ENCODE measurements at places on chromosomes 4 and X. TPM values are rescaled to one million over a fixed set of nuclear protein-coding genes. Genes with fewer than 3 reads are reported as not detected.

DNA sequence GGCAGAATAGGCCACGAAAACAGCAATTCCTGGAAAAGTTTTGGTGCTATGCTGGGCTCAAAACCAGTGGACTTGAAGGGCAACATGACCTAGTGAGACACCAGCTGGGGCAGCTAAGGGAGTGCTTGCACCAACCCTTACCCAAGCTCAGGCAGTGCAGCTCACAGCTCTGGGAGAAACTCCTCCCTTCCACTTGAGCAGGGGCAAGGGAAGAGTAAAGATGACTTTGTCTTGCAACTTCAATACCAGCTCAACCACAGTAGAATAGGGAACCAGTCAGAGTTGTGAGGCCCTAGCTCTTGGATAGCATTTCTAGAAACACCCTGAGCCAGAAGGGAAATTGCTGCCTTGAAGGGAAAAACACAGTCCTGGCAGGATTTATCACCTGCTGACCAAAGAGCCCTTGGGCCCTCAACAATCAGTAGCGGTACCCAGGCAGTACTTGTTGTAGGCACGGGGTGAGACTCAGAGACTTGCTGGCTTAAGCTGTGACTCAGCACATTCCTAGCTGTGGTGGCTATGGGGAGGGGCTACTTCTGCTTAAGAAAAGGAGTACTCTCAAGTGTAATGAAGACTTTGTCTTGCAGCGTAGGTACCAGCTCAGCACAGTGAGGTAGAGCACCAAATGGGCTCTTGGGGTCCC, 19.7 kb upstream of the ABCG2 start:
- no peak for DNase-seq

DNA sequence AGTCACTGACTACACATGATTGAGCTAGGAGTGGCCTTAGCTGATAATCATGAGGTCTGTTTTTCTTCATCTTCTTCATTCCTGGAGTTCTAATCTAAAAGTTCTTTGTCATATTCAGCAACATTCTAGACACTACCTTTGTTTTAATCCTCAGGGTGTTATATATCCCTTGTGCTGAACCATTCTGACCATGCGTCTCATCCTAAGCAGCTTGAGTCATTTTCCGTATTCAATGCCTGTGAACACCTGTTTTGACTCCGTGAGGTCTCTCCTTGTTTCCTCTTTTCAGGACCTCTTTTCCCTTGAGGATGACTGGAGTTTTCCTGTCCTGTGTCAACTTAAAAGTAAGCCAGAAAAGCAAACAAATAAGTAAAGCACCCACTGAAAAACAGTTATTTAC, 597.9 kb downstream of the GBA3 start:
- DNase-seq, result no peak

DNA sequence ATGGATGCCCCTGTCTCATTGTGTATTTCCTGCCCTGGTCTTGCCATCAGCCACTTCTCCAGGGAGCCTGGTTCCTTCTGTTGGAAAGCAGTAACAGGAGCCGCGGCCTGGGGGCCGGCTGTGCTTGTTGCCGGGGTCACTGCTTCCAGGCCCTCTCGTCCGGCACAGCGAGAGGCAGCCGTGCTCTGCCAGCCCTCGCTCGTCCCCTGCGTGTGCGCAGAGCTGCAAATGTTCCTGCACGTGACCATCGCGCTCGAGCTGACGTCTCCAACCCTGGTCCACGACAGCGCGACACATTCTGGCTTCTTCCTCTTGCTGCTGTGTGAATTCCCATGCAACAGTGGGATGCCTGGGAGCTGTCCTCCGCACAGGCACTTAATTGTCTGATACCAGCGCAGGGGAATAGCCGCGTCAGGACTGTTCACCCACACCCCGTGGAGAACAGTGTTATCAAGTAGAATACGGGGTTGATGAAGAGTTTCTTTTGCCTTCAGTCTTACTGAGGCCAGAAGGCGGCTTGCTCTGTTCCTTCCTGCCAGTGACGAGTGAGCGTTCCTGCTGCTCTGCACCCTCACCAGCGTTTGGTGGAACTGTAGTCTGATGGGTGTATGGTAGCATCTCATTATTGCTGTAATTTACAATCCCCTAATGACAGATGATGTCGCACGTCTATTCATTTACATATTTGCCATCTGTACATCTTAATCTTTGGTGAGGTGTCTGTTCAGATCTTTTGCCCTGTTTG, 12.3 kb downstream of the PDE6B start:
- no peak for DNase-seq

DNA sequence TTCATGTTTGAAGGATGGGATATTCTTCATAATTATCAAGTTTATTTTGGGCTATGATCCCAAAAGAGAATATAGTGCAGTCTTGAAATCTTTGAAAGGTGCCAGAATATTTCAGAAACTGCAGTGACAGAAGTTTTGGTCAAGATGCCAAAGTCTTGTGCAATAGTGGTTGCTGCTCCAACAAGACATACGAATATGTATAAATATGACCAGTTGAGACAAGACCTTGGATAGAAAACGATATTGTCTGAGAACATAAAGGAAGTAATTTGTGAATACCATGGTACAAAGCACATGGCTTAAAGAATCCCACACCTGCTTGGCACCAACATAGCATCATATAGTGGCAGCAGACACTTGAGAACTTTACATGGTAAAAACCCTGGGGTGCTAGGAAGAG, 48.6 kb upstream of the AMELX start:
- DNase-seq, result peak; percentile 4

DNA sequence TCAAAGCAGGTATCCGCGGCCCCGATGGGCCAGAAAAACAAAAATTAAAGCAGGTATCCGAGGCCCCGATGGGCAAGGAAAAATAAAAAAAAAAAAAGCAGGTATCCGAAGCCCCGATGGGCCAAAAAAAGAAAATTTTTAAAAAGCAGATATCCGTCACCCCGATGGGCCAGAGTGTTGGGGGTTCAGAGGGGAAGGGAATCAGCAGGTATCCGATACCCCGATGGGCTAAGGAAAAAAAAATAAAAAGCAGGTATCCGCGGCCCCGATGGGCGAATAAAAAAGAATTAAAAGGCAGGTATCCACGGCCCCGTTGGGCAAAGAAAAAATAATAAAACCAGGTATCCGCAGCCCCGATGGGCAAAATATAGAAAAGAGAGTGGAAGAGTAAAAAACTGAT, 289.0 kb downstream of the CHIC1 start:
- DNase-seq, result no peak

Gene MAGEB17
- total RNA-seq, result not detected

Gene MAMLD1
- 4.2 TPM for total RNA-seq

DNA sequence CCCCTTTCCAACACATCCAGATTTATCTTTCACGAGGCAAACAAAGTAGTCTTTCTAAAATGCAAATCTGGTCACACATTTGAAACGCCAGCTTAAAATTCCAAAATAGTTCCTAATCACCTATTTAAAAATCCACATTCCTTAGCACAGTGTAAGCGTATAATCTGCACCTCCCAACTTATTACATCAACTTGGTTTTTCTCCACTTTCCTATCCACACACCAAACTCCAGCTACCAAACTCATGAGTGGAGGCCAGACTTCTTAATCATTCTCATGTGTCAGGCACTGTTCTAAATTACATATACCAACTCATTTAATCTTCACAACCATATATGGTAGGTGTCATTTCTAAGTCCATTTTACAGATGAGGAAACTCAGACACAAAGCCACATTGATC, 33.8 kb downstream of the ENOX2 start:
- no peak for DNase-seq

Gene CTAG1A
- total RNA-seq, result not detected

Gene XAGE1A
- not detected for total RNA-seq

GRCh38 chr4:93384887-93385286, 443.7 kb upstream of the ATOH1 start:
- DNase-seq, result no peak

Gene ETNPPL
- 18.4 TPM for total RNA-seq

DNA sequence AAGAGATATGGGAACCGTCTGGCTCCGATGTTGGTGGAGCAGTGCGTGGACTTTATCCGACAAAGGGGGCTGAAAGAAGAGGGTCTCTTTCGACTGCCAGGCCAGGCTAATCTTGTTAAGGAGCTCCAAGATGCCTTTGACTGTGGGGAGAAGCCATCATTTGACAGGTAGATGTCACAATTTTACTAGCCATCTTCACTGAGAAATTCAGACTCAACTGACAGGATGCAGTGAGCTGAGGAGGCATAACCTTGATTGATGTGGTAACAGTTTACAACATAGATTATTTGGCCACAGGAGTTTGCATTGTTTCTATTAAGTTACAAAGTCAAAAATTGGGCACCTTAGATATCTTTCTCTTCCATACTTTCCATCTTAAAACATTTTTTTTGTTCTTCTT, 417.7 kb downstream of the MAPK10 start:
- no peak for DNase-seq

DNA sequence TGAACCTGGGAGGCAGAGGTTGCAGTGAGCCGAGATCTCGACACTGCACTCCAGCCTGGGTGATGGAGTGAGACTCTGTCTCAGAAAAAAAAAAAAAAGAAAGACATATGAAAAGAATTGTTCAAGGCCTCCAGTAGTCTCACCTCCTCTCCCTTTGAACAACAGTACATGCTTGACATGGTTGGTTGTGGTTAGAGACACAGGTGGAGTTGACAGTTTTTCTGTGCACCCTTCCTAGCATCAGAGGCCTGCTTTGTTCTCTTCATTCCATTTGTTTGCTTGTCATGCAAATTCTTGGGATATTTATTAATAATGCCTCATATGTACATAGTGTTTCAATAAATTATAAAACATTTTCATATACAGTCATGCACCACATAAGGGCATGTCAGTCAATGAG, 18.3 kb upstream of the PDCL2 start:
- DNase-seq, result no peak

DNA sequence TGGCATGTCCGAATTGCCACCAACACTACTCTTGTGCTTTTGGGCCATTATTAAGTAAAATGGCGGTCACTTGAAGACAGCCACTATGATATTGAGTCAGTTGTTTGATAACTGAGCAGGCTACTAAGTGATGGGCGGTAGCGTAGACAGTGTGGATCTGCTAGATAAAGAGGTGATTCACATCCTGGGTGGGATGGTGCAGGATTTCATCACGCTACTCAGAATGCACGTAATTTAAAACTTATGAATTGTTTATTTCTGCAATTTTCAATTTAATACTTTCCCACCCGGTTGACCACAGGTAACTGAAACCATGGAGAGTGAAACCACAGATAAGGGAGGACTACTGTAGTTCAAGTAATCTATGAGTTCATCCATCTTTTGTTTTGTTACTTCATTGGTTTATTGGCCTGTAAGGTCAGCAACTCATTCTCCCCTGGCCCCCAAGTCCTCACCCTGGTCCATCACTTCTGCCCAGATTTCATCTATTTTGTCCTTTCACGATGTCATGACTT, 2.9 kb downstream of the ARAF start:
- DNase-seq, result no peak

DNA sequence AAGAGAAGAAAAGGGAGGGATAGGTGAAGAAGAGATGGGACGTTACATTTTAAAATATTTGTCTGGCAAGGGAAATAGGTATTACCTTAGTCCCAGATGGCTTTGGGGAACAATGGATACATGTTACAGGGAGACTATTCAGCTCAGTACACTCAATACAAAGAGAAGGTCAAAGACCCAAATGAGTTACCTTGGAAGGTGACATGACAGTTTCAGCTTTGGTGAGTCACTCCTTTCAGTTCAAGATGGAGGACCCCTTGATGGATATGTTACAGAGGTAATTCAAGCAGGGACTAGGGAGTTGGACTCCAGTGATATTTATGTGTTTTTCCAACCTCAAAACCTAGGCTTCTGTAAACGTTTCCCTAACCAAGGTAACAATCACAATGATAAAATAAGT, 5.0 kb downstream of the NOA1 start:
- no peak for DNase-seq

DNA sequence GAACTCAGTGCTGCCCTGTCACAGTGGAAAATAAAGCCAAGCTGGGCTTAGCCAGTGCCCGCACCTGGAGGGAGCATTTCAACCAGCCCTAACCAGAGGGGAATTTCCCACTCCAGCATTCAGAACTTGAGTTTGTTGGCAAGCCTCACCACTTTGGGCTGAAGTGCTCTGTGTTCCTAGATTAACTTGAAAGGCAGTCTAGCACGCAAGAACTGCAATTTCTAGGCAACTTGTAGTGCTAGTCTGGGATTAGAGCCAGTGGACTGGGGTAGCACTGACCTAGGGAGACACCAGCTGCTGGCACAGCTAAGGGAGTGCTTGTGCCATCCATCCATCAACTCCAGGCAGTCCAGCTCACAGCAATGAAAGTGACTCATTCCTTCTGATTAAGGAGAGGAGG, 1060.6 kb upstream of the GRID2 start:
- DNase-seq, result peak; percentile 65

Gene P2RY8
- total RNA-seq, result 4.0 TPM

Gene FANCB
- total RNA-seq, result 0.18 TPM

DNA sequence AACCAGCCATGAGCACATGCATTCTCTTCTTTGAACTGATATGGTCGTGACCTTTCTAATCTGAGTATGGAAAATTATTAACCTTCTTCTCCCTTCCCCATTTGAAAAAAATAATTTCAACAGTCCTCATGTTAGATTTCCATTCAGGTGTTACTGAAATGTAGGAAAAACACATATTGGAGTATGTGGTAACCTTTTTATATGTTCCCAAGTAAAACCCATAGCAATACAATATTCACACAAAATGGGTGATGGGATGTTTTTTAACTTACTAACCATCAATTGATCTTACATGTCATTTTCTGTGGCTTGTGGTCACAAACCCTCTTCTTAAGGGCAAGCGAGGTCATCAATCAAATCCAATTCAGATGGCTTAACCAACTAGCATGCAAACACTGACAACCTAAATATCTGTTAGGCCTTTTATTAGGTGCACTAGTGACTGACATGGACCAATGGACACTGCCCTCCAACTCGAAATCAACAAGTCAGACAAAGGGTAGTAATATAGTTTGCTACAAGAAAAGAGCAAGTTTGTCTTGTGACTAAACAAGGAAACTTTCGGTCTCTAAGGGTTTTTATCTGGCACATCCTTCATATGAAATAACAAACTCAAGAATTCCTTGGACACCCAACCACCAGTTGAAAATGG, 74.3 kb downstream of the CAMK2D start:
- no peak for DNase-seq

Gene PRICKLE3
- 9.7 TPM for total RNA-seq

GRCh38 chrX:63929608-63930007, 144.6 kb upstream of the ARHGEF9 start:
- DNase-seq, result no peak

- DNase-seq, result no peak
Observed at GRCh38 chrX:152925835-152926234, 28.0 kb downstream of the ZNF185 start.

DNA sequence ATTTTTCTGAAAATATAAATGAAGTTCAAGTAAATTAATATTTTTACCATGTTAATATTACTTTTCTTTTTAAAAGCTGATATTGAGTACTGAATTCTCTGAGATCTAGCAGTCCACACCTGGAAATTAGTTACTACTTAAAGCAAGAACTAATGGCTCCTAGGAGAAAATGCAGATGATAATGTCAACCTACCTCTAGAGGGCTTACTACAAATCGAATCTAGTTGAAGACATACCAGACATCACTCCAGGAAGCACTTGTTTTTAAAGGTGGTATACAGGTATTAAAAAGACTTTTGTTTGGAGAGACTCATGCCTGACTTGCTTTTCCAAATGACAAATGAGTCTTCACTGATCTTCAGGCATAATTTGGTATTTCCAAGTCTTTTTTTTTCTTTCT, 516.4 kb upstream of the BOD1L1 start:
- DNase-seq, result no peak

Measured in heart right ventricle (tissue), 16 donors.